ENCODE measurements at places on chromosomes 2 and 18.

- DNase-seq: peak; percentile 96
These were observed at the start of gene KDSR for GRCh38 chr18:63367053-63367953. Gene KDSR, minus strand, starts transcription at chr18:63367206. Its CDS starts 88 bp downstream, at chr18:63367118.

- DNase-seq: no peak
These were observed 4.4 kb downstream of the LYPD6B start for GRCh38 chr2:149042881-149043280.

- DNase-seq: no peak
These were observed at the start of gene DSG3 for GRCh38 chr18:31447530-31448191. Gene DSG3, plus strand, starts transcription at chr18:31447741. Its CDS starts 137 bp downstream, at chr18:31447878.

GRCh38 chr2:96831679-96832078 is 12.1 kb downstream of the ANKRD23 start:
- DNase-seq: no peak

DNA sequence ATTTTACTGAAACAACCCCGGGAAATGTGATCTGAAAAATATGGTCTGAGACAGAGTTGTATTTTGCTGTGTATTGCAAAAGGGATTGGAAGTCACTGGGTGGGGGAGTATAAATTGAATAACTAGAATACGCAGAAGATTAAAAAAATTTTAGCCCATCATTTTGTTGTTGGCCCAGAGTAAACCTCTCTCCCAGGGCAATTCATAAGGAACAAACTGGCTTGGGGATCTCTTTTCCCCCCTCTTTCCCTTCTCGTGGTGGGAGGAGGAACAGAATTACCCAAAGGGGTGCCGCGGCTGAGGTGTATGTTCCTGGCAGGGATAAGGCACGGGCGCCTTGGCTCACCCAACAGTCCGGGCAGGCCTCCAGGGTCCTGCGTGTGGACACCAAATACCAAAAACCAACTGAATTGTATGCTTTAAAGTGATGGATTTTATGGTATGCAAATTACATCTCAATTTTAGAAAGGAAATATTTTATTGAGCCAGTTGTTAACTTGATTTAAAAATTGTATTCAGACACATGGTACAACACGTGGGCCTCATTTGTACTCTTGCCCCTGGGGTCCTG is 121.2 kb upstream of the SPRED2 start:
- DNase-seq: no peak

- no peak for DNase-seq
These were observed 57.1 kb downstream of the TRABD2A start for GRCh38 chr2:84823788-84824187.

DNA sequence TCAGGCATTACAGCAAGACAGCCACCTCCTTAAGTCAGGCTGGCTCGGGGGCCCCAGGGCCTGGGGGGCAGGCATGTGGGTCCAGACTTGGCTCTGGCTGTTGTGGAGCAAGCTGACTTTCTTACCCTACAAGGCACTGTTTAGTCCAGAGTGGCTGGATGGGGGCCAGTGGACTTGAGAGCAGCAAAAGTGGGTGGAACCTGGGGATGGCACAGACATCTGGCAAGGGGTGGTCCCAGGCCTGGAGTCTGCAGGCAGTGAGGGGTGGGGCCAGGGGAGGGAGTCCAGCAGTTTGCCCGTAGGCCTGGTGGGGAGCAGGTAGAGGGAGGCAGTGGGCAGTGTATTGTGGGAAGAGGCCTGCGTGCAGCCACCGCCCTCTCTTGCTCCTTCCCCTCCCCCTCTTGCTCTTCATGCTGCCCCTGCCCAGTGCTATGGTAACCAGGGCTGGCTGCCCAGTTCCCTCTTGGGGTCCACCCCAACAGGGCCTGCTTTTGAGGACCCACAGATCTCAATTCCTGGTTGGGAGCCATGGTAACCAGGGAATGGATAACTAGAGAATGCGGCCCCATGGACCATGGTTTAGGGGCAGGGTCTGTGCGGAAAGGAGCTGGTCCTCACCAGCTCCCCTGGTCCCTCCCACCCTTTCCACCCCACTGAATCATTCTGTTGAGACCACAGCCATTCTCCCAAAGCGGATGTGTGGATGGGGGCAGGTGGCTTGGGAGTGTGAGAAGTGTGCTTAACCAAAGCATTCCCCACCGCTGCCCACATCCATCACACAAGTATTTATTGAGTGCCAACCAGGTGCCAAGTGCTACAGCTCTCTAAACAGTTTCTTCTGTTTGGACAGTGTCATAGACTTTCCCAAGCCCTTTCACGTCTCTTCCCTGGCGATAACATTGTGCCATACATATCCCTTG is 19.3 kb downstream of the SPEG start:
- DNase-seq: no peak

- DNase-seq: no peak
These were observed 59.3 kb downstream of the PRKRA start for GRCh38 chr2:178391701-178392100.

- no peak for DNase-seq
These were observed 80.1 kb upstream of the SRD5A2 start for GRCh38 chr2:31660812-31661335.

DNA sequence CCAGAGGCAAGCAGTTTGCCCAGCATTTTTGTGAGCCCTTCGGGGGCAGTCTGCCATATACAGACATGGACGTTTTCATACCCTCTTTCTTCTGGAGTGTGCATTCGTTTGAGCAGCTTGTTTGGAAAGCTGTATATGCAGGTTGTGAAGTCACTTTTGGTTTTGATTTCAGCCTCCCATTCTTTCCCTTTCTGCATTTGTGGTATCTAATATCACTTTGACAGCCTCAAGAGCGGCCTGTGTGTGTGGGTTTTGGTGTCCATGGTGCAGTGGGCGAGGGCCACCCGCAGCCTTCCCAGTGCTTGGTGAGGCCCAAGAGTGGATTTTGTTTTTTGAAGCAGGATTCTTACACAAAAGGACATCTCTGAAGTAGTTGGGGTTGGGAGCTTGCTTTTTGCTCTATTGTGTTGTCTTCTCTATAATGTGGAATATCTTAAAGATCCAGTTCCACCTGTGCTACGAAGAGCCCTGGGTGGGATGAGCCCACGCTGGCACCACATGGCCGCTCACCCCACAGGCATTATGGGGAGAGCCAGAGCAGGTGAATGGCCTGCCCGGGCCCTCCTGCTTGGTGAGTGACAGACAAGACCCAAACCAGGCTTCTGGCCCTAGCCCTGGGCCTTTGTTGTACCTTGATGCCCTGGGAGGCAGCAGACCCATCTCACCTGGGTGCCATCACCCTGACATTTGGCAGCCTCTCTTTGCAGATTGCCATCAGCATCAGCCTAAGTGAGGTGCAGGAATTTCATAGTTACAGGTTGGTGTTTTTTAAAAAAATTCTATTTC is 29.5 kb downstream of the INPP4A start:
- DNase-seq: no peak

- no peak for DNase-seq
These were observed 260.9 kb downstream of the RAD51AP2 start for GRCh38 chr2:17257189-17257909.

- no peak for DNase-seq
These were observed 61.4 kb downstream of the KCTD18 start for GRCh38 chr2:200448455-200448854.

DNA sequence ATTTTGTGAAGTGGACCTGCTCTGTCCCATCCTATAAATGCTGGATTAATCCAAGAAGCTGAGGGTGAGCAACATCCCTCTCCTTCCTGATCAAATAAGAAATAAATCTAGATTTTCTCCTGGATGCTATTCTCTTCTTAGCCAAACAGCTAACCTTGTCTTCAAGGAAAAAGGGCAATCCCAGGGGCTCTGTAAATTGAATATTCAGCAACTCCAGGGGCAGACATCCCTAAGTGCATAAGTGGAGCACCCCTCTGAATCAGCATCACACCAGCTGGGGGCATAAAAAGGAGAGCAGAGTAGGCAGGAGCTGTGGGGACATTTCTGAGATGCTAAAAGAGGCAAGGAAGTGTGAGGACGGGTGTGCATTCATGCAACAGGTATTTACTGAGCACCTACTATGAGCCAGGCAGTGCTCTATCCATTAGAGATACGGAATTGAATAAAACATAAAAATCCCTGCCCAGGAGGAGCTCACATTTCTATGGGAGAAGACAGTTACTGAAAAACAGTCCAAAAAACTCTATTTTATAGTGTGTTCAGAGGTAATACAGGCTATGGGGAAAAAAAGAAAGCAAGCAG is 2.8 kb upstream of the STEAP3 start:
- DNase-seq: no peak

DNA sequence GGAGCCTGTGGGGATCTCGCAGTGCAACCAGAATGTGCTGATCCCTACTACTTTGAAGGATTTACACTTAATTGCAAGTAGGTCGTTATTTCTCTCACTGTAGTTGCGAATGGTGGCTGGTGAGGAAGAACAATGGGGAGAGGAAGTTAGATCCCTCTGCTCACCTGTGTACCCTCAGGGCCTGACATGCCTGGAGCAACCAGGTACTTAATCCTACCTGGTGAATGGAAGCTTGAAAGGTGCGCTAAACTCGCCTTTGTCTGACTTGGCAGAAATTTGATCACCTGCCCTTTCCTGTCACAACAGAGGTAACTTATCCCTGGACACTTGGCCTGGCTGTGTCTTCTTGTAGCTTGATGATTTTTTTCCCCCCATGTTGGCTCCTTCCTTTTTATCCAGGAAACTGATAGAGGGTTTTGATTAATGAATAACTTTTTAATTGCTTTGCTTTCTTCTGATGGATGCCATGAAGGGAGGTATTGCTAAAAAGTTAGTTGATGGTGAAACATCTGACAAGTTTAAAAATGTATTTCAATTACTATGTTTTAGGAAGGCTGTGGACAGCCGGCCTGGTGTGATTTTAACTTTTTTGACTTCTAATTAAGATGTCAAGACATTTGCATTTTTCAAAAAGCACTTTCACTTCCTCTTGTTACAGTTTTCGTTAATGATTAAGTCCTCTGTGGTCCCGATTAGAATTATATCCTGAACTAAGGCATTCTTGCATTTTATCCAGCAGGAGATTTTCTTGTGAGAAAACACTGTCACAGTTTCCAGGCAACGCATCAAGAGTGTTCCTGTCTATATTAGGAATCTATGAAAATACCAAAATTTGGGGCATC is 9.2 kb downstream of the SGPP2 start:
- no peak for DNase-seq

- DNase-seq: no peak
These were observed 123.0 kb upstream of the ARHGAP28 start for GRCh38 chr18:6606411-6607085.

DNA sequence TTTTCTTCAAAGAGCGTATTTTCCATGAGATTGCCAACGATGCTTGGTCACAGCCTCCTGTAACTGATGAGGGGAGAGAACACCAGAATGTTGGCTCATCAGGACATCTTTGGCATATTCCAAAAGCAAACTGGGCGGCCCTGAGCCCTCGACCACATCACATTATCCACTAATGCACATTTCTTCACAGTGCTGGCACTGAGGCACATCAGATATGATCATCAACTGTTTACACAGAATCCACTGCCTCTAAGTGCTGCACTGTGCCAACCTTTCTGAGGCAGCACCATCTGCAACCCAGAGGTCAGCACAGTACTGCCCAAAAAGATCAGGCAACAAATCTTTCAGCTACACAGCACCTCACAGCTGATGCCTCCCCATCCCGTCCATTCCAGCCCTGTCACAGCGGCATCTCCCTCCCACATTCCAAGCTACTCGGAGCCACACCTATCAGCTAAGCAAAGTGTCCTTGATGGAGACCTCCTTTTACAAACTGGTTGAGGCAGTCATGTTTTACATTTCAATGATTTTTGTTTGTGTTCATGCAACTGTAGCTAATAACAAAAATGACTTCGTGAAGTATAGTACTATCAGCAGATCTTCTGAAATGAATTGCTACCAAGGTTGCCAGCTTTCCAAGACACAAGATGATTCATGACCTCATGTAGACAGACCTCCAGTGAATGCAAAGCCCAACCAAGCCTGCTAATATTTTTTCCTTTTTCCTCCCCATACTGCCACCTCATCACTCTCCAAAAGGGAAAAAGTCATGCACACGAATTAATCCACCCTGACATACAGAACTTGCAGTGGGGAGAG is 32.3 kb downstream of the MYO5B start:
- no peak for DNase-seq

GRCh38 chr2:236507393-236508085 is 62.1 kb upstream of the ACKR3 start:
- DNase-seq: no peak

- DNase-seq: no peak
These were observed at the start of gene ERFE for GRCh38 chr2:238158509-238159070. Gene ERFE, plus strand, starts transcription at chr2:238158970. Its CDS starts 38 bp downstream, at chr2:238159008.

DNA sequence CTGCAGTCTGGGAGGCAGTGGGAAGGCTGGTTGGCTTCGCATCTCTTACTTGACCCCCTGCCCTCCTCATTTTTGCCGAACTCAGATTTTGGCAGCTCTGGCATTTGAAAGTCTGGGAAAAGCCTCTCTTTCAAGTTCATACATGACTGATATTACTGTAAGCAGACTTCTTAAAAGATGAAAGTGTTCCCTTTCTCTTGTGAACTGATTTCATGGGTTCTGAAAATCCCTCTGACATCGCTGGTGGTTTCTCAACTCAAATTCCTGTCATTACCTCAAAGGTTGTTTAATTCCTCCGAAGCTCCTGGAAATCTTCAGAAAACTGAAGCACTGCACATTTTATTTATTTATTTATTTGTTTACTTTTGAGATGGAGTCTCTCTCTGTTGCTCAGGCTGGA is 16.9 kb upstream of the SLC38A11 start:
- no peak for DNase-seq

DNA sequence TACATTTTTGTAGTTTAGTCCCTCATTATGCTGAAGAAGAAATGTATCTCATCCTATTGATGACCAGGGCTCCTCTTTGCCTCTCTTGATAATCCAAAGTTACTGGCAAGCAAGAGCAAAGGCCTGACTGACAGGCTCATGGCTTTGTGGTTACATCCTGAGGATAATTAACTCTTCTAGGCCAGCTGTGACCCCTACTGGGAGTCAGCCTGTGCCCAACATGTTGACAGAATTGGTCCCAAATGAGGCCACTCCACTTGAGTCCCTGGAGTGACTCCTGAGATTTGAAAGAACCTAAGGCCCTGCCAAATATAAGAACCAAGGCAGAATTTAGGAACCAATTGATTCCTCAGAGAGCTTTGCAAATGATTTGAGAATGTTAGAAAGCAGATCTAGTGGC is 973.8 kb upstream of the CELF4 start:
- no peak for DNase-seq

DNA sequence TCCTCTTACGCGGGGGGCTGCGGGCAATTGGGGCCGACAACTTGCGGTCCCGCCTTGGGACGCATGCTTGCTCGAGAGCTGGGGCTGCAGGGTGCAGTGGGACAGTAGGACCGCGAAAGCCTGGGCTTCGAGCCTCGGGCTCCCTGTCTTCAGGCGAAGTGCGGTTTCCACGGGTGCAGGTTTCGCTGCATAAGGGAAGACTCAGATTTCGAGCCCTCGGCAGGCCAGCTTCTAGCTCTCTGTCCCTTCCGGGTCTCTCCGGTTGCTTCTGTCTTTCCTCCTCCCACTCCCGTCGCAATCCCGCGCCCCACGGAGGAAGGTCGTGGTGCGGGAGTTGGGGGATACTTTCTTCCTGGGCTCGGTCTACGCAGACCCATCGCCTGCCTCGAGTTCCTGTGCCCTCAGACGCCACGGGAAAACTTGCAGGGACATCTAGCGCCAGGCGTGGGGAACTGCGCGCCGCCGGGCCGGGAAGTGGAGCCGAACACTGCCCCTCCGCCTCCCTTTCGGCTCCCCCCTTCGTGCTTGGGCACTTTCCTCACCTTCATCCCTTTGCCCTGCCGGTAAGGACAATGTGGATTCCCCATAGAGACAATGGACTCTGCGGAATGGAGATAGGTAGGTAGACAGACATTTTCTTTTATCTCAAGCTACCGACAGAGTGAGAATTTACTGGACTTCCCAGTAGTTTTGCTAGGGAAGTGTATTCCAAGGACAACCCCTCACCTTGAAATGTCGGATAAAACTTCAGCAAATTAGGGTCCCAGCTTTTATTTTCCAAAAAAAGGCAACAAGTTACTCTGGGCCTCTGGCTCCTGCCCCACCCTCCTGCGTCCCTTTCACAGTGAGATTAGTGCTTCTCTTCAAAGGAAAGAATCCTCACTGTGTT is 4.2 kb upstream of the HOXD13 start:
- peak; percentile 15 for DNase-seq
